C1 segment of cervical spinal cord (tissue), 14 donors: ENCODE measurements at places on chromosomes 6 and 20.

GRCh38 chr6:75824160-75824559 lies 75.1 kb downstream of the MYO6 start:
- no peak for DNase-seq

DNA sequence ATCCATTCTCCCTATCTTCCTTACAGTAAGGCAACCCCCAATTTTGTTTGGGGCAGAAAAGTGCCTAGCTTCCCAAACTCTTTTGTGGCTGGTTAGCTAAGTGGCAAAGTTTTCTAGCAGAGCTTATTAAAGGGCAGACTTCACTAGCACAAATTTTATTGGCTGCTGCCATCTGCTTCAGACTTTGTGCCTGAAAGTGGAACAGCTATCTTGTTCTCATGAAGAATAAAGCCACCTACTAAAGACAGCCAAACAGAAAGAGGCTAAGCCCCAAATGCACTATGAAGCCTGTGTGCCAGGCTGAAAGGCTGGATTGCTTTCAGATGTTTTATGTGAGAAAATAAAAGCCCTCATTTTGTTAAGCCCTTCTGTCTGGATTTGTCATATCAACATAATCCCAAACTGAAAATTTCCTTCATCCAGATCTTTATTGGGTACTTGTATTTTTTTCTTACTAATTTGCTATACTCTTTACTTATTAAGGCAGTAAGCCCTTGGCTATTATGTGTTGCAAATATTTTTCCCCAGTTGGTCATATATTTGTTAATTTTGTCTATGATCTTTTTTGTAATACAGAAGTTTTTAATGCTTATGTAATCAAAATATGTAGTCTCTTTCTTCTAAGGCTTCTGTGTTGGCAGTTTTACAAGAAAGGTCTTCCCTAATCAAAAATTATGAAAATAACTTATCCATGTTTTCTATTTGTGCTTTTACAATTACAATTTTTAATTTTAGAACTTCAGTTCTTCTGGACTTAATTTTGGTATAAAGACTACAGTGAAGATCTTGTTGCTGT lies 191.1 kb downstream of the TASP1 start:
- DNase-seq: no peak

DNA sequence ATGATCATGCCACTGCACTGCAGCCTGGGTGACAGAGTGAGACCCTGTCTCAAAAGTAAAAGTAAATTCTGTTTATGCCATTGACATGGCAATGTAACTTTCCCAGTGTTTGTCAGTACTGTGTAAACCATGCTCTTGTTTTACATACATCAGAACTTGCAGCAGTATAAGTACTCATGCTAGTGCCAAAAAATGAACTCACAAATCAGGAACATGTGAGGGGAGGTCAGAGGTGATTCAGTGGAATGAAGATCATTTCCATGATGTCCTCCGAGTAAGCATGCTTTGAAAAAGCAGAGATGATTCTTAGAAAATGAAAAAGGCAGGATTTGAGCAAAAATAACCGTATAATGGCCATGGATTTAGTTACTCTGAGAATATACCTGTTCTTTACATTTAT lies 81.9 kb downstream of the ANKS1A start:
- no peak for DNase-seq

GRCh38 chr6:157322792-157323254 lies 496 bp downstream of the TMEM242 start:
- no peak for DNase-seq
